ENCODE measurements at places on chromosomes 12 and 14.

- no peak overlapping the region for H3K4me3 ChIP-seq
- DNase-seq = no peak
- peaks cover 2% of the 10 kb centered on the region for H3K36me3 ChIP-seq
- H3K27ac ChIP-seq = peak overlapping the region; percentile 56
Measured at GRCh38 chr12:32486158-32486557, 86.8 kb downstream of the FGD4 start.

GRCh38 chr12:31736472-31736871, 7.7 kb upstream of the AMN1 start:
- H3K4me3 ChIP-seq = no peak overlapping the region
- H3K36me3 ChIP-seq = no peaks in the 10 kb centered on the region
- no peak for DNase-seq
- no peak overlapping the region for H3K27ac ChIP-seq
- no peaks in the 10 kb centered on the region for H3K27me3 ChIP-seq

DNA sequence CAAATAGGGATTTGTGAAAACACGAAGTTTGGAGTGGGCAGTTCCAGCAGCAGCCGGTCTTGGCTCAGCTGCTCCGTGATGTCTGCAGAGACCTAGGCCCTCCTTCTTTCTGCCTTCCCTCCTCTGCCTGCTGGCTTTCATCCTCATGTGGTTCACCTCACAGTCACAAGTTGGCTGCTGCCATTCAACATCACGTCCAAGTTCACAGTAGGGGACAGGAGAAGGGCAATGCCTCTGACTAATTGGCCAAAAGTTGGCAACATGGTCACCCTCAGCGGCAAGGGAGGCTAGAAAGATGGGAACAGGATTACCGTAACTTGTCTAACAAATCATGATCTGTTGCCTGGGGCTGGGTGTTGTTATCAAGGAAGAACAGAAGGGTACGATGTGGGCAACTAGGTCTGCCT, 7.8 kb upstream of the CACNA2D4 start:
- no peaks in the 10 kb centered on the region for H3K27me3 ChIP-seq
- H3K4me3 ChIP-seq = no peak overlapping the region
- DNase-seq = no peak

DNA sequence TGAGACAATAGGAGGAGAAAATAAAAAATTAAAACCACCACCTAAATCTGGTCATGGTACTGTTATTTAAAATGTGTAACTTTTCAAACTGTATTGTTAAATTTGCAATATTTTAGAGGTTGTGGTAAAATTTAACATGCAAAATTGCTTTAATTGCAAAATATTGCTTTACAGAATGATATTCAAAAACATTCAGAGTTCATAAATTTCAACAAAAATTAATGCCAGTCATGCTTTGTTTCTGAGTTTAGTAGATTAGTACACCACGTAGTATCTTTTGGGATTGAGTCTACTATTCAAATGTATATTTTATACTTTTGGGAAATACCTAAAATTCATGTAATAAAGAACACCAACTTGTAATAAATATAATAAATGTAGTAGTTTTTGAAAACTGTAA, 18.3 kb downstream of the ETFRF1 start:
- H3K4me1 ChIP-seq = no peaks in the 10 kb centered on the region
- H3K27me3 ChIP-seq = no peaks in the 10 kb centered on the region
- H3K36me3 ChIP-seq = 0 out of 2 replicates have a peak, but pooled peaks cover 2% of the 10 kb centered on the region
- DNase-seq = no peak
- no peak overlapping the region for H3K27ac ChIP-seq

DNA sequence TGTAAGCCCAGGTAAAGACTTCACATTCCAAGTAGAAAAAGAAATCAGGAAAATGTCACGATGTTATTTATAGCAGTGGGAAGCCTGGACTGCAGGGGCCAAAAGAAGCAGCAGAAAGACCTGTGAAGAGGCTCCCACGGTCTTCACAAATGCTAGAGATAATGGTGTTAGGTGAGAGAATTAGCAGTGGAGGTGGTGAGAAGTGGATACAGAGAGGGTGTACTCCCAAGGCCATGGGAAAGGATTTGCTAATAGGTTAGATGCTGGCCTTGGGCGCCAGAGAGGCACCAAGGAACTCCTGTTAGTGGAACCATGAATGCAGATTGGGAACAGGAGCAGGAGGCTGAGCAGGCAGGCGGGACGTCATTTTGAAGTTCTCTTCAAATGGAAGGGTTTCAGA, 386.1 kb downstream of the C12orf75 start:
- no peak overlapping the region for H3K4me3 ChIP-seq
- no peak overlapping the region for H3K27ac ChIP-seq
- H3K4me1 ChIP-seq = no peaks in the 10 kb centered on the region
- H3K36me3 ChIP-seq = no peaks in the 10 kb centered on the region

GRCh38 chr14:102360388-102360787, 2.3 kb downstream of the CINP start:
- no peaks in the 10 kb centered on the region for H3K36me3 ChIP-seq
- H3K4me1 ChIP-seq = no peaks in the 10 kb centered on the region
- H3K27me3 ChIP-seq = no peaks in the 10 kb centered on the region
- no peak for DNase-seq
- no peak overlapping the region for H3K27ac ChIP-seq

- no peaks in the 10 kb centered on the region for H3K27me3 ChIP-seq
- H3K36me3 ChIP-seq = no peaks in the 10 kb centered on the region
Measured at GRCh38 chr12:1662761-1663439, 28.0 kb upstream of the ADIPOR2 start.

DNA sequence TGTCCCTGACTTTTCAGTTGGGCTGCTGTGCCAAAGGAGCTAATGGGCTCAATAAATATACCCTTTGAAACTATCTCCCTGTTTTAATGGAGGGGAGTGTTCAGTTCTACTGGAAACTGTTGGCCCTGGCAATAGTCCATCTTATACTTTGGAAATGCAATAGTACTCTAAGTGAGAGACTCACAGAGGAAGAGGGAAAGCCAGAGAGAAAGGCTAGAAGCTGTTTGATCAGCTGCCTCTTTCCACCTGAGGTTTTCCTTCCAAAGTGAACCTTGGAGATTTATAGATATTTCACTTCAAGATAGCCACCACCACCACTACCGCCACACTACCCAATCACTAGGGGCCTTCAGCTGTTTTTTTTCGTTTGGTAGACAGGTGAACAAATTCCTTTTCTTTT, 93.6 kb upstream of the CCDC91 start:
- DNase-seq = no peak
- no peaks in the 10 kb centered on the region for H3K4me1 ChIP-seq
- no peaks in the 10 kb centered on the region for H3K27me3 ChIP-seq

DNA sequence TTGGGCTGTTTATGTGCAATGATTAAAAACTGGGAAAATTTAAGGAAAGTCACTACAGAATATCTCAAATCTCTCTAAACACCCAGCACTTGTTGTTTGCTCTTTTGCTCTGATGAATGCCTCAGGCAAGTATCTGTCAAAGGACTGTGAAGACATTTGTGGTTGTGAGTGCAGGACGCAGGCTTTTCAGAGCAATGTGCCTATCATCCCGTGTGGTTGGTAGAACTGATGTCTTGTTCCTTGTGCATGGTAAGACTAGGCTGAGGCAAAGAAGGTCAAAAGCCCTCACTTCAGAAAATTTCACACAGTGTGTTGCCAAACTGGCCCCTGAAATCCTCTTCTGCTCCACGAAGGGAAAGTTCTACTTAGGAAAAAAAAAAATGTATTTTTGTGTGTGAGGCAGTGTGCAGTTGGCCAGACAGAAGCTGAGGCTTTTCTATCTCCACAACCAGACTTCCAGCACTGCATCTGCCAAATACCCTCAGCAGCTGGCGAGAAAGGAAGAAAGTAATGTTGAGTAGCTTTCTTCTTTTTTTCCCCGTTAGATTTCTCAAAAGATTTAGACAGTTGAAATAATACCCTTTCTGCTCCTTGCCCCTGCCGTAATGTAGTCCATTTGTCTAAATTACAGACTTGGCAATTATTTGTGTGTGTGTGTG, 1103.1 kb downstream of the VRK1 start:
- H3K4me1 ChIP-seq = no peaks in the 10 kb centered on the region
- H3K4me3 ChIP-seq = no peak overlapping the region
- no peaks in the 10 kb centered on the region for H3K27me3 ChIP-seq
- DNase-seq = no peak
- no peak overlapping the region for H3K27ac ChIP-seq

- H3K4me1 ChIP-seq = peaks cover 22% of the 10 kb centered on the region
- no peak for DNase-seq
- no peaks in the 10 kb centered on the region for H3K36me3 ChIP-seq
- H3K27ac ChIP-seq = no peak overlapping the region
- no peak overlapping the region for H3K4me3 ChIP-seq
Measured at GRCh38 chr12:113416091-113416754, 6.0 kb upstream of the SDSL start.

DNA sequence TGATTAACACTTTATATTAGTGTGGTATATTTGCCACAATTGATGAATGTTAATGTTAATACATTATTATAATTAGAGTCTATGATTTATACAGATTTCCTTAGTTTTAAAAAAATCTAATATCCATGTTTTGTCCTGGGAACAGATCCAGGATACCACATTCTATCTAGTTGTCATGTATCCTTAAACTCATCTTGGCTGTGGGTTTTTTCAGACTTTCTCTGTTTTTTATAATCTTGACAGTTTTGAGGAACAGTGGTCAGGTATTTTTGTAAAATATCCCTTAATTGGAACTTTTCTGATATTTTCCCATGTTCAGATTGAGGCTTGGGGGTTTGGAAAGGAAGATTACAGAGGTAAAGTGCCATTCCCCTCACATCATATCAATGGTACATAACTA, 104.1 kb downstream of the LMNTD1 start:
- H3K36me3 ChIP-seq = no peaks in the 10 kb centered on the region
- H3K4me1 ChIP-seq = no peaks in the 10 kb centered on the region
- no peak for DNase-seq
- H3K4me3 ChIP-seq = no peak overlapping the region
- no peaks in the 10 kb centered on the region for H3K27me3 ChIP-seq

DNA sequence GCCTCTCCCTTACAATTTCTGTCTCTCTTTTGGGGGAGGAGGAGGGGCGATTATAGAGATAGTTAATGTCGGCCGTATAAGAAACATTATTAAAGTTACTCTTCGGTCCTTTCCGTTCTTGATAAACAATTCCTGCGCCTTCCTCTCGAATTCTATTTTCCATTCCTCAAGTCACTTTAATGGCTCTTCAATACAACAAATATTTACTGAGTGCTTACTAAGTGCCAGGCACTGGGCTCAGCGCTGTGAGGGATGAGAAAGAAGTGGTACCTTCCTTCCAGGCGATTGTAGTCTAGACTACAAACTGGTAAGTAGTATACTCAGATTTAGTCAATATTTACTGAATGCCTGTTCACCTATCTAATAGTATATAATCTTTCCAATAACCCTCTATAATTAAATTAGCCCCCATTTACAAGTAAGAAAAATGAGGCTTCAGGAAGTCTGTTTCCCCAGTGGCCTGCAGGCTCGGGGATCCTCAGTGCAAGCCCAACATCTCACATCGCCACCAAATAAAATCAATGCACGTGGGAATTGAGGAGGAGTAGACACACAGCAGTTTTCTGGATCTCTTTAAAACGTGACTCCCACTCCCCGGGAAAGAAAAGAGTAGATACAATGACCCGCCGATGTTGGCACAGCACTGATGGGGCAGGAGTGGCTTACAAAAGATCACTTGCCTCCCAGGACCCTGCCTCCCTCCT, 589 bp upstream of the ZNF219 start:
- peak overlapping the region; percentile 38 for H3K27ac ChIP-seq
- no peak for DNase-seq
- H3K4me3 ChIP-seq = peak overlapping the region; percentile 60
- no peaks in the 10 kb centered on the region for H3K27me3 ChIP-seq
- H3K4me1 ChIP-seq = peaks cover 29% of the 10 kb centered on the region
- H3K36me3 ChIP-seq = no peaks in the 10 kb centered on the region

- H3K4me3 ChIP-seq = no peak overlapping the region
- H3K4me1 ChIP-seq = no peaks in the 10 kb centered on the region
- no peak for DNase-seq
- no peak overlapping the region for H3K27ac ChIP-seq
- no peaks in the 10 kb centered on the region for H3K36me3 ChIP-seq
Measured at GRCh38 chr12:2615665-2616402, 178.9 kb upstream of the FKBP4 start.

DNA sequence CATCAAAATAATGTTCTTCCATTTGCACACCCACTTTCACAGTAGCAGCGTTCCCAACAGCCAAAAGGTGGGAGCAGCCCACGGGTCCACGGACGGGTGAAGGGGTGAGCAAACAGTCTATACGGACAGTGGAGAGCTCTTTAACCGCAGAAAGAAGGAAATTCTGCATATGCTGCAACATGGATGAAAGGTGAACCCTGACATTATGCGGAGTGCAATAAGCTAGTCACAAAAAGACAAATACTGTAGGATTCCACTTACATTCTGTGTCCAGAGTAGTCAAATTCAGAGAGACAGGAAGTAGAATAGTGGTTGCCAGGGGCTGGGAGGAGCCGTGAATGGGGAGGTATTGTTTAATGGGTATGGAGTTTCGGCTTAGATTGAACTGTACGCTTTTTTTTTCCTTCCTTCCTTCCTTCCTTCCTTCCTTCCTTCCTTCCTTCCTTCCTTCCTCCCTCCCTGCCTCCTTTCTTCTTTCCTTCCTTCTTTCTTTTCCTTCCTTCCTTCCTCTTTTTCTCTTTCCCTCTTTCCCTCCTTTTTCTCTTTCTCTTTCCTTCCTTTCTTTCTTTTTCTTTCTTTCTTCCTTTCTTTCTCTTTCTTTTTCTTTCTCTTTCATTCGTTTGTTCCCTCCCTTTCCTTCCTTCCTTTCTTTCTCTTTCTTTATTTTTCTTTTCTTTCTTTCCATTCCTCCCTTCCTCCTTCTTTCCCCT, 15.8 kb upstream of the ANKRD9 start:
- no peak for DNase-seq
- H3K36me3 ChIP-seq = no peaks in the 10 kb centered on the region
- H3K27me3 ChIP-seq = no peaks in the 10 kb centered on the region
- H3K27ac ChIP-seq = peak overlapping the region; percentile 92

GRCh38 chr12:99746538-99746937, 99.0 kb downstream of the GARIN6 start:
- no peak overlapping the region for H3K27ac ChIP-seq
- no peak overlapping the region for H3K4me3 ChIP-seq
- H3K27me3 ChIP-seq = no peaks in the 10 kb centered on the region
- no peaks in the 10 kb centered on the region for H3K4me1 ChIP-seq
- no peaks in the 10 kb centered on the region for H3K36me3 ChIP-seq
- no peak for DNase-seq

DNA sequence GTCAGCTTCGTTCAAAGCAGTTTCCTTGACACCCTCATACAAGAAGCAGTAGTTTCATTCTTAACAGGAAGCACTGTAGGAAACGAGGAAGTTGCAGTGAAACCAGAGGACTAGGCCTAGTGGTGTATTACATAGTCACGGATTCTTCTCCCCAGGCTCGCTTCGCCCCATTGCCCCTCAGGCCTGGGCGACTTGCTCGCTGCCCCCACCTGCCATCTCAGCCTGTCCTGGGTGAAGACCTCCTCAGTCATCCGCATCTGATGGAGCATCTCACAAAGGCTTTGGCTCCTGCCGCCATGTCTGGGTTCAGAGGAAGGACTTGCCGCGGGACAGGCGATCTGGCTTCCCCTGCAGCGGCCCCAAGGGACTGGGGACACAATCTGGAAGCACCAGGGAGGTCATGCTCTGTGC, 93.5 kb downstream of the LMNTD1 start:
- no peaks in the 10 kb centered on the region for H3K27me3 ChIP-seq
- H3K27ac ChIP-seq = no peak overlapping the region
- no peaks in the 10 kb centered on the region for H3K4me1 ChIP-seq
- no peaks in the 10 kb centered on the region for H3K36me3 ChIP-seq

GRCh38 chr12:92605621-92606170, 97.1 kb upstream of the PLEKHG7 start:
- no peaks in the 10 kb centered on the region for H3K27me3 ChIP-seq
- DNase-seq = no peak
- no peak overlapping the region for H3K27ac ChIP-seq
- H3K36me3 ChIP-seq = no peaks in the 10 kb centered on the region
- H3K4me3 ChIP-seq = no peak overlapping the region

GRCh38 chr12:70267550-70267949, 24.3 kb downstream of the CNOT2 start:
- no peak overlapping the region for H3K4me3 ChIP-seq
- H3K36me3 ChIP-seq = no peaks in the 10 kb centered on the region
- DNase-seq = no peak
- H3K27ac ChIP-seq = no peak overlapping the region
- H3K27me3 ChIP-seq = no peaks in the 10 kb centered on the region
